ENCODE measurements at places on chromosomes 4 and X.

DNA sequence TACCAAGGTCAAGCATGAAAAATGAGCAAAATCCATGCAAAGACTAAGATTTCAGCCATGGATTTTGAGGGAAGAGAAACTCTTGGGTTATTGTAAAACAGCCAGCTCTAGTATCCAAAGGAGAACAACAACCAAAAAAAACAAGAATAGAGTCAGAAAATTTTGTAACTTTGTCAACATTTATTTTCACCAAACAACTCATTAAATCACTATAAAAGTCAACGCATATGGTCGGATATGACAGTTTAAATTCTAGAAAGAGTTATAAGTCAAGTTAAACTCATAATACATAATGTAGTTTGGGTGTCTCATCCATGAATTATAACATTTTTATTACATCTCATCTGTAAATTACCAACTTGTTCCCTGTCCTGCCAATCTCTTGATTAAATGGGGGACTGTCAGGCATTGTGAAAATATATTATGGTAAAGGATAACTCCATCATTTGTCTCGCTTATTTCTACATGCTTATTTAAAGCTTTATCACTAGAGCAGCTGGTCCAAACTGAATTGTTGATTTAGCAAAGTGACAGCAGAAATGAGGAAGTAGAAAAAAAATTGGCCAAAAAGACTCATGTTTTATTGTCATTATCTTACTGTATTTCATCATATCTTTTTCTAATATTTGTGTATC is 224.8 kb upstream of the NOCT start:
- no peak for DNase-seq

GRCh38 chr4:24973404-24973746 is 57.4 kb downstream of the LGI2 start:
- DNase-seq, result no peak

DNA sequence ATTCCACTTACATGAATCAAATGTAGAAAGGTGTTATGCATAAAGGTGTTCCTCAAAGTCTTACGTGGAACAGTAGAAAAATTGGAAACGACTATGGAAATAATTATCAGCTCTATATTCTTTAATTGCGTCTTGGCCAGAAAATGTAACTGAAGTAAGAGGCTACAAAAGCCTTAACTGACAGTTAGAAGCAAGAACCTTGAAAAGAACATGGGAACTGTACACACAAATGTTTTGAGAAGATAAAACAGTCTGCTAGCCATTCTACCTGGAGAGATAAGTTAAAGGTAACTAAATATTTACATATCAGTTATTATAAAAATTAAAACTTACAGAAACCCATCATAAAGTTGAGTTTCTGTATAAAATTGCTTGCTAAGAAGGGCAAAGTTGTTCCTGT is 172.0 kb upstream of the FTHL17 start:
- no peak for DNase-seq

- no peak for DNase-seq
Measured at GRCh38 chr4:32106767-32107166, 1386.6 kb downstream of the PCDH7 start.

DNA sequence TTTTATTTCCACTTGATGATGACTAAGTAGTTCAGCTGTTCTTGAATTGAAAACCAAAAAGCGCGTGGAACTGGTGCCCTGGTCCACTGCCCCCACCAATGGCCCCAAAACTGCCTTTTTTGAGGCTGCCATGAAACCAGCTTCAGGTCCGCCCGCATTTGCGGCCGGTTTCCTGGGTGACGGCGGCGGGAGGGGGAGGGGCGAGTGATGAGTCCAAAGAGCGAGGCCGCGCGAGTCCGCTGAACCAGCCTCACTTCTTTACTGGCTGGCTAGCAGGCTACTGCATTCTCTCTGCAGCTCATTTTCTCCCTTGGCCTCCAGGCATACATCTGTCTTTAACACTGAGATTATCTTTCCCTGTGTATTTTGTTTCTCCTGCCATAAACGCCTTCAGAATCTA is 72.9 kb upstream of the FABP2 start:
- no peak for DNase-seq

GRCh38 chr4:100479971-100480370 is 37.9 kb downstream of the EMCN start:
- DNase-seq, result no peak

GRCh38 chrX:136147976-136148375 is 643 bp downstream of the FHL1 start:
- no peak for DNase-seq

DNA sequence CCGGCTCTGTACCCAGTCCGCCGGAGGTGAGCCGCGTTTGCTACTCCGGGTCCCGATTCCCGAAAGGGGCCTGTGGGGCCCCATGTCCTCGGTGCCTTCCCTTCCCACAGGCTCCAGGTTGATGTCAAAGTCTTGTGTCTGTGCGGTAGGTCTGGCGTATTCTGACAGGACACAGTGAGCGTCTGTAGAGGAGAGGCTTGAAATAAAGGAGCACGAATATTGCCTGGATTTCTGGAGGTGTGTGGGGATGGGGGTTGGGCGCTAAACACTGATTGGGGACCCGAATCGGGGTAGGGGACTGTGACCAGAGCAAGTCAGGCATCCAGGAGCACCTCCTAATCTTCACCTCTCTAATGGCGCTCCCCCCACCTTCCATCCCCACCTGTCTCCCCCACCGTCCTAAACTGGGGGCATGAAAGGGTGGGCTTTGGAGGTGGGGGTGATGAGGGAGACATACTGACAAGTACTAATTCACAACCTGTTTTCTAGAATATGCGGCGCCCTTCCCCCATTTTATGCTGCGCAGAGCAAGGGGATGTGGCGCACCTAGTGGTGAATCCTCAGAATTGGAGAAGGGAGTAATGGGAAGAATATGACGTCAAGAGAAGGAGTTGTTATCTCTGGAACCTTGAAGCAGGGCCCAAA is 855 bp downstream of the GPRASP2 start:
- no peak for DNase-seq

- DNase-seq, result no peak
Measured at GRCh38 chrX:108494406-108495090, 54.9 kb downstream of the COL4A5 start.

DNA sequence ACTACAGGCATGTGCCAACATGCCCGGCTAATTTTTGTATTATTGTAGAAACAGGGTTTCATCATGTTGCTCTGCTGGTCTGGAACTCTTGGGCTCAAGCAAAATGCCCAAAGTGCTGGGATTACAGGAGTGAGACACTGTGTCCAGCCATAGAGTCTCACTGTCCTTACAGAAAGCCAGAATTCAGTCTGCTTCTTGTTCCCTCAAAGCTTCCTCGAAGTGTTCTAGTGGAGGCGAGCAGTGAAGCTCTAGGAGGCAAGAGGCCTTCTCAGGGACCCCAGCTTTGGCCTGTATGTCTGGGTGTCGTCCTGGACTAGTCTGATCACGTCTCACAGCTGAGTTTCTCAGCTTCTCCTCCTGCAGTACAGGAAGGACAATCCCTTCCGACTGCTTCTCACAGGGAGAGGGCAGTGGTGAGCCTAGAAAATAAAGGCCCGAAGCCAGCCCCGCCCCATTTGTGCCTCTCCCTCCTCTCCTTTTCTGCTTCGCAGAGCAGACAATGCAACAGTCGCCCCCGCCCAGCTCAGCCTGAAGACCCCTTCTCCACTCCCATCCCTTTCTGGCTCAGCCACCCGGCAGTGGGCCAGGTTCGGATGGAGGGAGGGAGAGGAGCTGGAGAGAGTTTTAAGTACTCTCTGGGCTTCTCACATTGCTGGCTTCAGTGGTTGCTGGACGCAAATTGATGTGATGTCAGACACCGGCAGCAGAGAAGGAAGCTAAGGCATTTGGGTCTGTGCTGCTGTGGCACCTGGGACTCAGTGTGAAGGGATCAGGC is 11.1 kb upstream of the FAM3A start:
- DNase-seq, result peak; percentile 25

GRCh38 chrX:148664995-148665394 is 164.6 kb downstream of the AFF2 start:
- no peak for DNase-seq
